ENCODE measurements at places on chromosomes 12 and 14.

- no peak for DNase-seq
These were observed 1.0 kb downstream of the ITGA7 start for GRCh38 chr12:55706568-55707218.

GRCh38 chr14:77557391-77557790, 58.8 kb upstream of the ISM2 start:
- no peak for DNase-seq

GRCh38 chr14:105479431-105480158, 5.0 kb downstream of the CRIP2 start:
- no peak for DNase-seq

- no peak for DNase-seq
These were observed 17.0 kb downstream of the WDR89 start for GRCh38 chr14:63624701-63625100.

- no peak for DNase-seq
These were observed 26.4 kb downstream of the SPIC start for GRCh38 chr12:101501410-101501995.

- no peak for DNase-seq
These were observed 36.0 kb downstream of the EGLN3 start for GRCh38 chr14:33914676-33915516.

DNA sequence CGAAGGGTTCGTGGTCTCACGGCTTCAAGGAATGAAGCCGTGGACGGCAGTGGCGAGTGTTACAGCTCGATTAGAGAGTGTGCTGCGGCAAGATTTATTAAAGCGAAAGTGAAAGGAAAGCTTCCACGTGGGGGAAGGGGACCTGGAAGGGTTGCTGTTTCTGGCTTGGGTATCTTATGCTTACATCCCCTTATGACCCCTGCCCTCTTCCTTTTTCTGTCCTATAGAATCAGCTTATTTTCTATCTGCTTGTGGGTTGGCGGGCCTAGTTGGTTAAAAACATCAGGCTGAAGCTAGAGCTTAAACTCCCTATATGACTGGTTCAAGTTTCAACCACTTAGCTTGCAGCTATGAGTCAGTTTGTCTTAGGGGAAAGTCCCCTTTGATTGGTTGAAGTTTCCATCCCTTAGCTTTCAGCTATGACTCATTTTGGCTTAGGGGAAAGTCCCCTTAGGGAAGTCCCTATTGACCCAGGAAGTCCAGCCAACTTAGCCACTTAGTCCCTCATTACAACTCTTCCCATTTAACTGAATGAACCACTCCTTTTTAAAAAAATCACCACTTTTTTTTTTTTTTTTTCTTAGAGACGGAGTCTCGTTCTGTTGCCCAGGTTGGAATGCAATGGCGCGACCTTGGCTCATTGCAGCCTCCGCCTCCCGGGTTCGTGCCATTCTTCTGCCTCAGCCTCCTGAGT, 1494.7 kb upstream of the TMEM132C start:
- no peak for DNase-seq

DNA sequence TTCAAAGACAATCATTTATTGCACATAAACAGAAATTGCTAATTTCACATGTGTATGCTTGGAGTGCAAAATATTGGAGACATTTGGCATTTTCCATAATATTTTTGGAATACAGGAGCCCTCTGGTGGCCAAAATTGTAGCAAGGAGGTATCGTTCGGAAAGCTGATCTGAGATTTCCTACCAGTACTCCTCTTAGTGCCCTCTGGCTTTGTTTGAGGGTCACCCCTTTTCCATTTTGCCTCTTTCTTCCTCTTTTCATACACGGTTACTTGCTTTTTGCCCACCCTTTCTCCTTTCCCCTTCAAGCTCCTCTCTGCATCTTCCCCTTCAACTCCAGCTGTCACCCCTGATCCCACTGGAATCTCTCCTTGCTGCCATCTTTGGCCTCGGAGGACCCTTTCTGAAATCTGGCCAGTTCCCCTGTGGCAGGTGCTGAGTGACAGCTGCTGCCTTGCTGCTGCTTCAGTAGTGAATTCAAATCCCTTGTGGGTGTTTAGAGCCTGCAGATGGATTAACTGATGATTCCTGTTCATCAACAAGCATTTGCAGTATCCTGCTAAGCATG, 164.6 kb upstream of the PARP11 start:
- DNase-seq, result no peak

DNA sequence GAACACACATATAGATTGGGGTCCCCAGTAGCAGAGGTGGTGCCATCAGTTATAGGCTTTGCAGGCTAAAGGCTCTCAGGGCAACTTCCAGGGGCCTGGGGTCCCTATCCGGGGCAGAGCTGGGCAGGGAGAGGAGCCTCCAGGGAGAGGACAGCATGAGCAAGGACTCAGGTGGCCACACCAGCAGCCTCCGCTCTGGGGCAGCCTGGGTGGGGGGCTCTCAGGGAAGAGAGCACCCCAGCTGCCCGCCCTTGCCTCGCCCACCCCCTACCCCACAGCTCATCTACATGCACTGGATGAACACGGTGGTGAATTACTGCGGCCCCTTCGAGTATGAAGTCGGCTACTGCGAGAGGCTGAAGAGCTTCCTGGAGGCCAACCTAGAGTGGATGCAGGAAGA, 14.0 kb downstream of the PLBD2 start:
- no peak for DNase-seq

Measured in activated T-helper 1 cell treated with anti-CD3 and anti-CD28 coated beads, Interleukin-2, amount 50 U/mL, for 16 hours (primary cell).